Muscle of back (tissue), 13 donors: ENCODE measurements at places on chromosomes 2 and 18.

GRCh38 chr2:33153008-33153407 is 206.3 kb downstream of the LTBP1 start:
- DNase-seq: no peak

GRCh38 chr18:52510139-52510538 is 170.1 kb downstream of the DCC start:
- no peak for DNase-seq

DNA sequence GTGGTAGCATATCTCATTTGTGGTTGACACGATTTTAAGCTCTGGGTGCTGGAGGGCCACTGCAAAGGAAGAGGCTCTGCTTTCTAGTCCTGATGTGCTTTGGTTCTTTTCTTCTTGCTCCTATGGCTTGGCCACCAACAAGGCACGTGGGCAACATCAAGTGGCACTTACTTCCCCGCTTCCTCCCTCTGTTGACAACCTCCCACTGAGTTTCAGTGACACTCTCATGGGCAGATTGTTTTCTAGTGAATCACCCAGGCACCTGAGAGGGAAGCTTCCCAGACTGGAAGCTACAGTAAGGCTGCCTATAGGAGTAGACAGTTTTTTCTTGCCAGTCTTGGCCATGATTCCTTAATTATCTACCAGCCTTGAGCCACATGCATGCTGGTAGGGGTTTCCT is 89.0 kb downstream of the NBAS start:
- DNase-seq: no peak

- no peak for DNase-seq
Observed at GRCh38 chr2:232464544-232464885, 8.6 kb downstream of the ALPI start.
